ENCODE measurements at places on chromosomes 7 and 10. TPM values are rescaled to one million over a fixed set of nuclear protein-coding genes. Genes with fewer than 3 reads are reported as not detected.

HABP2 gene
- not detected for total RNA-seq

NCAPG2 gene
- 139 TPM for total RNA-seq

PDZD7 gene
- 0.65 TPM for total RNA-seq

FRMPD2 gene
- total RNA-seq, result not detected

WNT16 gene
- not detected for total RNA-seq

AKR1C8 gene
- 0.27 TPM for total RNA-seq

TAS2R41 gene
- 0.29 TPM for total RNA-seq

LEP gene
- not detected for total RNA-seq

PNLIP gene
- not detected for total RNA-seq

SLC39A12 gene
- total RNA-seq, result not detected

SEPTIN7 gene
- 256 TPM for total RNA-seq

CCL24 gene
- not detected for total RNA-seq

ANAPC16 gene
- total RNA-seq, result 82.9 TPM

VPS37D gene
- not detected for total RNA-seq

HDAC9 gene
- 0.33 TPM for total RNA-seq

ABCA13 gene
- total RNA-seq, result 0.07 TPM

CALML3 gene
- total RNA-seq, result not detected

GPNMB gene
- total RNA-seq, result not detected

DDX50 gene
- total RNA-seq, result 48.6 TPM

PRKG1 gene
- total RNA-seq, result not detected

AP1S1 gene
- total RNA-seq, result 37.9 TPM

C10orf67 gene
- not detected for total RNA-seq

ITGB8 gene
- total RNA-seq, result not detected

PRSS37 gene
- total RNA-seq, result not detected

DPYSL4 gene
- 1.6 TPM for total RNA-seq

ALOX5 gene
- total RNA-seq, result 9.0 TPM

OIT3 gene
- total RNA-seq, result not detected

NXPH1 gene
- not detected for total RNA-seq

OR2A1 gene
- total RNA-seq, result 0.06 TPM
